Activated CD4-positive, alpha-beta T cell treated with anti-CD3 and anti-CD28 coated beads for 36 hours (primary cell): ENCODE measurements at places on chromosomes 12 and 14. TPM values are rescaled to one million over a fixed set of nuclear protein-coding genes. Genes with fewer than 3 reads are reported as not detected.

DNA sequence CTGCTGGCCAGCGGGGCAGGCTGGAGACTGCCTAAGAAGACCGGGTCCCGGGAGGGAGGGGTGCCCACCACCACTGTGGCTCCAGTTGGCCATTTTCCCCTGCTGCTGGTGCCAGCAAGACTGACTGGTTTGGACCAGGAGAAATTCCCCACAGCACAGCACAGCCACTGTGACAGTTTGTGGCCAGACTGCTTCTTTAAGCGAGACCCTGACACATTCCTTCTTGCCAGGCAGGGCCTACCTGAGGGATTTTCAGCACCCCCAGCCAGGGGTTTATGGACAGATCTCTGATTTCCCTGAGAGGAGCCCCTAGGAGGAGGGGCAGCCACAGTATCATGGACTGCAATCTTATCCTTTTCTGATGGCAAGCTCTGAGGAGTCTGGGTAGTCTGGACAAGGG, 15.5 kb downstream of the GLIPR1L1 start:
- no peak for DNase-seq

NOVA1 gene
- total RNA-seq, result 0.35 TPM

DNA sequence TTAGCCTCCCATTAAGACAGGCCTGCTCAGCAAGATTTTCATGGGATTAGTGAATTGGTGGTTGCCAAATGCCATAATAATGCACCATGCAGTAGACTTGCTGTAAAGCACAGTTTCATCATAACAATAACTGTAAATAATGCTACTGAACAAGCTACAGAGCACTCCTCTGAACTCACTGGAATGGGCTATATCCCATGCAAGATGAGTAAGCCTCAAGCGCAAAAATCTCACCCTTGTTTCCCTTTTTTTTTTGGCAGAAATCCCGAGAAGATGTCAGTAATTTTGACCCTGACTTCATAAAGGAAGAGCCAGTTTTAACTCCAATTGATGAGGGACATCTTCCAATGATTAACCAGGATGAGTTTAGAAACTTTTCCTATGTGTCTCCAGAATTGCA, 145.9 kb upstream of the HIF1A start:
- no peak for DNase-seq

ZDHHC22 gene
- total RNA-seq, result not detected

DNA sequence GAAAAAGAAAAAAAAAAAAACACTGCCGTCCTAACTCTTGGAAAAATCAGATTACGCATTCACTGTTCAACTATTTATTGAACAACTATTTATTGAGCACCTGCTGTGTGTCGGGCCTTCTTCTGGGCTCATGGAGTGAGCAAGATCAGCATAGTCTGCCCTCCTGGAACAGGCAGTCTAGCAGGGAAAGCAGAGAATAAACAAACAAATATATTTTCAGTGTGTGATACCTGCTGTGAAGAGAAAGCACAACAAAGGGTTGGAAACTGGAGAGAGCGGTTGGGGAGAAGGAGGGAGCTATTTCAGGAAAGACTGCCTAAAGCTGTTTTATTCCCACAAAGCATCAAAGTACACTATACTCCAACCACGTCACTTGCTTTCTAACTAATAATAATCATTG, 10.8 kb downstream of the PROX2 start:
- DNase-seq, result no peak

DNA sequence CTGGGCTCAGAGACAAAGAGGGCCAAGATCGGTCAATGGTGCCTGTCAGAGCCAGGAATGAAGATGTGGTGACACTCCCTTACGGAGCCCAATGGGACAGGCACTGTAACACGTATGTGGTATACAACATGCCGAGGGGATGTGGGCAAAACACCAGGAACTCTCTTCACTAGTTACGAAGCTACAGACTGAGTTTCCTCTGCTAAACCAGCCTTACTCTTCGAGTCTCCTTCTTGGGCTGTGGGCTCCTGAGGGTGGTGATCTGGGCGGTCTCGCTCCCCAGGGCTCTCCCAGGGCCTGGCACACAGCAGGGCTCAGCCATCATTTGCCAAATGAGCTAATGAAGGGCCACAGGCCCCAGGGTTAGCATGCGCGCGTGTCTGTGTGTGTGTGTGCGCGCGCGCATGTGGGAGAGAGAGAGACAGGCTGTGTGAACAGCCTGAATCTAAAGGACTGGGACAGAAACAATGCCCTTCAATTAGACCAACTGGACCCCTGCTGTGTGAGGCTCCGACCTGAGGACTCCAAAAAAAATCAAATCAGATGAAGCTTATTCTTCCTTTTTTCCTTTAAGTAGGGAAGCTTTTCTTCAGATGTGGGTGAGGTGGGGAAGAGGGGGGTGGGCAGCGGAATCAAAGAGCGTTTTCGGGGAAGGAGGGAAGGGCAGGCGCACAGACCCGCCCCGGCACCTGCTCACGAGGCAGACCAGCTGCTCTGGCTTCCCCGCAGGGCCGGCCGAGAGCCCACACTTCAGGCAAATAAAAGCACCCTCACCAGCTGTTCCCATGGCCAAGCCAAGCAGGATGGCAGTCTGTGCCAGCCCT, 42.5 kb downstream of the CCDC88C start:
- no peak for DNase-seq

SLC6A13 gene
- total RNA-seq, result 0.16 TPM

ANKRD13A gene
- total RNA-seq, result 39.8 TPM

RNASE3 gene
- total RNA-seq, result not detected

GLTP gene
- total RNA-seq, result 26.9 TPM

GRCh38 chr12:50120521-50120920, 8.5 kb downstream of the COX14 start:
- no peak for DNase-seq

DNA sequence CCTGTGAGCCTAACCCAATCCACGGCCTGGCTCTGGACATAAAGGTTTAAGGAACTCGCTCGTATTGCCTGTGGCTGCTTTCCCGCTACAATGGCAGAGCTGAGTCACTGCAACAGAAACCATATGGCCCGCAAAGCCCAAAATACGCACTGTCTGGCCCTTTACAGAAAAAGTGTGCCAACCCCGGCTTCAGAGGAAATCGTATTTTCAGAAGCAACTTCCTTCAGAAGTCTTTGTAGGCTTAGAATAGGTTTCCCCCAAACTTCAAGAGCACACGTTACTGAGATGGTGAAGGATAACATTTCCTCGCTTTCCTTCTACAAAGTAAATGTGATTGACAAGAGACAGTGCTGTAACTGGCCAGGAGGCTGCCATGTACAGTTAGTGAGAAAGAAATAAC, 34.8 kb upstream of the TESC start:
- DNase-seq, result peak; percentile 81

ANKRD33 gene
- total RNA-seq, result not detected

DNA sequence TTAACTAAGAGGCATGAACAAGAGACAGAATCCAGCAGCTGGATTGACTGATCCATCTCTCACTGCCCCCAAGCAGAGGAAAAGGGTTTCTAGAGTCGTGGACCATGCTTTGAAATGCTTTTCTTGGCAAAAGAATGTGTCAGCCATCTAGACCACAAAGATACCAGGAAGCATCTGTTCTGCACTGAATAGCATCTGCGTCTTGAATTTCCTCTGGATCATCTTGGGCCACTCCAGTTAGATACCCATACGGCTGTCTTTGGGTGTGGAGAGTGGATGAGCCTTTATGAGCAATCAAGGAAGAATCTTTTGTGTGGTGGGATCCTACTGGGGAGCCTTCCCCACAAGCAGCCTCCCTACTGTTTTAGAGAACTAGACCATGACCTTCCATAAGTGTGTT, 16.0 kb upstream of the RFX4 start:
- DNase-seq, result no peak

GRCh38 chr12:117045160-117046010, 53.8 kb downstream of the TESC start:
- DNase-seq, result no peak

DNA sequence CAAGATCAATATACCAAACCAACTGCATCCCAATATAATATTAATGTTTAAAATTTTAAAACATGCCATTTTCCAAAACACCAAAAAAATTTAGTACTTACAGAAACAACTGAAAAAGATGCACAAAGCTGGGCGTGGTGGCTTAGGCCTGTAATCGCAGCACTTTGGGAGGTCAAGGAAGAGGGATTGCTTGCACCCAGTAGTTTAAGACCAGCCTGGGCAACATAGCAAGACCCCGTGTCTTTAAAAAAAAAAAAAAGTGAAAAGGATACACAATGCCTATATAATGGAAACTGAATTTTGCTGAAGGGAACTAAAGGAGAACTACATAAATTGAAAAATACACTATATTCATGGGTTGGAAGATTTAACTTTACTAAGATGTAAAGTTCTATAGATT, 149.5 kb downstream of the RMST start:
- no peak for DNase-seq

DNA sequence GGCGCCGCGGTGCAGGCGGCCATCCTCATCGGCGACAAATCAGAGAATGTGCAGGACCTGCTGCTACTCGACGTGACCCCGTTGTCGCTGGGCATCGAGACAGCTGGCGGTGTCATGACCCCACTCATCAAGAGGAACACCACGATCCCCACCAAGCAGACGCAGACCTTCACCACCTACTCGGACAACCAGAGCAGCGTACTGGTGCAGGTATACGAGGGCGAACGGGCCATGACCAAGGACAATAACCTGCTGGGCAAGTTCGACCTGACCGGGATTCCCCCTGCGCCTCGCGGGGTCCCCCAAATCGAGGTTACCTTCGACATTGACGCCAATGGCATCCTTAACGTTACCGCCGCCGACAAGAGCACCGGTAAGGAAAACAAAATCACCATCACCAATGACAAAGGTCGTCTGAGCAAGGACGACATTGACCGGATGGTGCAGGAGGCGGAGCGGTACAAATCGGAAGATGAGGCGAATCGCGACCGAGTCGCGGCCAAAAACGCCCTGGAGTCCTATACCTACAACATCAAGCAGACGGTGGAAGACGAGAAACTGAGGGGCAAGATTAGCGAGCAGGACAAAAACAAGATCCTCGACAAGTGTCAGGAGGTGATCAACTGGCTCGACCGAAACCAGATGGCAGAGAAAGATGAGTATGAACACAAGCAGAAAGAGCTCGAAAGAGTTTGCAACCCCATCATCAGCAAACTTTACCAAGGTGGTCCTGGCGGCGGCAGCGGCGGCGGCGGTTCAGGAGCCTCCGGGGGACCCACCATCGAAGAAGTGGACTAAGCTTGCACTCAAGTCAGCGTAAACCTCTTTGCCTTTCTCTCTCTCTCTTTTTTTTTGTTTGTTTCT, 1.7 kb downstream of the HSPA2 start:
- peak; percentile 21 for DNase-seq

GNB3 gene
- 0.66 TPM for total RNA-seq

DNA sequence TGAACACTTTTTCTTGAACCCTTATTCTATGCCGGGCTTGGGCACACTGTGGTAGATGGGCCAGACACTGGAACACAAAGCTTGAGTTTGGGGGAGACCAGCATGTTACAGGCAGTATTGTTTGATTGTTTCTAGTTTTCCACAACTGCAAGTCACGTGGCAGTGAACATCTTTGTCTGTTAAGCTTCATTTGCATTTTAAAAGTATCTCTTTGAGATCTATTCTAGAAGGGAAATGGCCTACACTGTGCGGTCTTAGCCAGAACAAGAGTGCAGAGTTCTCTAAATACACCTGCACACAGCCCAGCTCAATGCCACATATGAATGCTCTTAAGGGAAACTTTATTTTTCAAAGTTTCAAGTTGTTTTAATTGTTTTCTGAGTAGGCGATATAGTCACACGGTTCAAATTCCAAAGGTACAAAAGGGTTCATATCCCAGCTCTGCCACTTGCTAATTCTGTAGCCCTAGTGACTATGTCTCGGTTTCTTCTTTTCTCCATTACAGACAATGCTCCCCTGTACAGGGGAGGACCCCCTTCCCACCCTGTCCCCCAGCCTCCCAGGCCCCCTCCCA, 24.9 kb downstream of the RIN3 start:
- DNase-seq, result no peak

KRT3 gene
- not detected for total RNA-seq

GRCh38 chr12:7948589-7949260, 12.7 kb upstream of the SLC2A3 start:
- no peak for DNase-seq

DNA sequence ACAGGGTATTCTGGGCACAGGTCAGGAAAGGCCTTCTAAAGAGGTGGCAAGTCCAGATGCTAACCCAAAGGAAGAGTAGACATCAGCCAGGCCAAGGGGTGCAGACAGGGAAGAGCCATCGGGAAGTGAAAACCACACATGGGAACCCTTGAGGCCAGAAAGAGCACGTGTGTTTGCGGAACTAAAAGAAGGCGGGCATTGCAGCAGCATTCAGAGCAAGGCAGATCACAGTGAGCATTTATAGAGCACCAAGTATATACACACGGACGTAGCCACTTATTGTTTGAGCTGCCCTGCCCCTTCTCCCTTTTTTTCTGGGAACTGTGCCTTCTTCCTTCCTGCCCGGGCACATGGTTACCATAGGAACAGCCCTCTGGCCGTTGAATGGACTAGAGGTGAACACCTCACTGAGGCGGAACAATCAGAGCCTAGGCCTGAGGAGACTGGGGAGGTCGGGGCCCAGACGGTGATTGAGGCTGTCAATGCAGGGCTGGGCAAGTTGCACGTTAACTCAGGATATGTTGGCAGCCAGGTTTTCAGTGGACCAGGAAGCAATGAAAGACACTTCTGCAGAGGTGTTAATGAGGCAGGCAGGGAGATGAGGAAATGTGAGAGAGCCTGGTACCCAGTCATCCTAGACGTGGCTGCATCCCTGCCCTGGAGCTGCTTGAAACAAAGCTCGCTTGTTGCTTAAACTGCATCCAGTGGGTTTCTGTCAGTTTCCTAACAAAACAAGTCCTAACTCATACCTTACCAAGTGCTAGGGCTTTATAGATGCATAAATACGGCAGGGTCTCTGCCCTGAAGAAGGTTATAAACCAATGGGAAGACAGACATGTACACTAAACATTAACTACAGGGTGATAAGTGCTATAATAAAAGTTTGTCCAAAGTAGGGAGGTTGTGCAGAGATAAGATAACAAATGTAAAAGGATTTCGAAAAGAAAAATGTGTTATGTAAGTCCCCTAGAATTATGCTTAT, 34.2 kb downstream of the MOAP1 start:
- DNase-seq, result no peak

PTGDR gene
- not detected for total RNA-seq

- no peak for DNase-seq
Measured at GRCh38 chr12:80704420-80704819, 3.0 kb upstream of the MYF6 start.

- DNase-seq, result no peak
Measured at GRCh38 chr14:80535171-80535570, 323.9 kb upstream of the DIO2 start.

DNA sequence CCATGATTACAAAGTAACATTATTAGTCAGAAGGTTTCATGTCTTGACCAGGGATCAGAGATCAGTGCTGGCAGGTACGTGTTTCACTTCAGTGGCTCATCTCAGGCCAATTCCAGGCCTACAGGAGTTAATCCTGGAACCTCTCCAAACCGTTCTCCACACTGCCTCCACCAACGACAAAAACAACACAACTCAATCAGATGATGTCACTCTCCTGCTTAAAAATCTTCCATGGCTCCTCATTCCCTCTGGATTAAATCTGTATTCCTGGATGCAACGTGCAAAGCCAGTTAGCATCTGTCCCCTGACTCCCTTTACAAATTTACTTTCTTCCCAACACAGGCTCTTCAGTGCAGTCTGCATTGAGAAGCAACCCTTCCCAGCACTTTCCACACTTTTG, 34.3 kb upstream of the TXNRD1 start:
- no peak for DNase-seq
